ENCODE measurements at places on chromosomes 7 and 10. TPM values are rescaled to one million over a fixed set of nuclear protein-coding genes. Genes with fewer than 3 reads are reported as not detected.

The PLXDC2 gene
- 0.35 TPM for polyA plus RNA-seq

The OR2A1 gene
- not detected for polyA plus RNA-seq

The NUTM2D gene
- 0.11 TPM for polyA plus RNA-seq

The CHST3 gene
- not detected for polyA plus RNA-seq

The SFTPA1 gene
- not detected for polyA plus RNA-seq

The SPACDR gene
- not detected for polyA plus RNA-seq

The MTURN gene
- polyA plus RNA-seq = 4.8 TPM

The CYP2C19 gene
- not detected for polyA plus RNA-seq

The C10orf62 gene
- not detected for polyA plus RNA-seq

The CCDC186 gene
- 20.2 TPM for polyA plus RNA-seq

The SPAM1 gene
- polyA plus RNA-seq = not detected

The ERV3-1 gene
- 4.3 TPM for polyA plus RNA-seq

The OR2A5 gene
- not detected for polyA plus RNA-seq

The ADAMTS14 gene
- not detected for polyA plus RNA-seq

The IGFBP1 gene
- not detected for polyA plus RNA-seq

The FAM13C gene
- polyA plus RNA-seq = not detected

The CYP2E1 gene
- not detected for polyA plus RNA-seq

The SH2D4B gene
- not detected for polyA plus RNA-seq

The SPDYE6 gene
- polyA plus RNA-seq = not detected

The UTF1 gene
- 0.23 TPM for polyA plus RNA-seq

The DENND2A gene
- polyA plus RNA-seq = not detected

The PRRT4 gene
- not detected for polyA plus RNA-seq
